ENCODE measurements at places on chromosomes 11 and 22. TPM values are rescaled to one million over a fixed set of nuclear protein-coding genes. Genes with fewer than 3 reads are reported as not detected.

The MS4A4E gene
- total RNA-seq, result not detected

The CALCA gene
- total RNA-seq, result not detected

The BAIAP2L2 gene
- 5.1 TPM for total RNA-seq

The FADS2 gene
- total RNA-seq, result 340 TPM

The CDC45 gene
- total RNA-seq, result 27.8 TPM

The ART5 gene
- total RNA-seq, result 0.27 TPM

The JHY gene
- 3.5 TPM for total RNA-seq

The ADM2 gene
- 0.64 TPM for total RNA-seq

The MIAT gene
- total RNA-seq, result 0.25 TPM

The BAD gene
- total RNA-seq, result 94.7 TPM

The MRPL16 gene
- 67.8 TPM for total RNA-seq

The TYMP gene
- total RNA-seq, result 11.7 TPM

The OR52E8 gene
- total RNA-seq, result not detected
